ENCODE measurements at places on chromosomes 3 and 15.

DNA sequence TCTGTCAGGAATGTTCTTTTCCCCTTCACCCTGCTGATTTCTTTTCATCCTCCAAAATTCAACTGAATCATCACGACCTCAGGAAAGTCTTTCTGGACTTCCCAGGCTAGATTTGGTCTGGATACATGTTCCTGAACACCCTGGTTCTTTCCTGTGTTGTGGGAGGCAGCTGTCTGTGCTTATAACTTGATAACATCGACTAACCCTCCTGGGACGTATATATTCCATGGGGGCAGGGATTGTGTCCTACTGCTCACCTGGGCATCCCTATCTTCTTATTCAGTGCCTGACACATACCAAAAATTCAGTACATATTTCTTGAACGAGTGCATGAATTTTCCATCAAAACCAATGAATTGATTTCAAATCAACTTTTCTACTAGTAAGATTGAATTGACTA, 47.6 kb upstream of the MEF2A start:
- H3K36me3 ChIP-seq = no peaks in the 10 kb centered on the region
- no peak overlapping the region for H3K27ac ChIP-seq
- no peak for DNase-seq
- no peaks in the 10 kb centered on the region for H3K27me3 ChIP-seq

DNA sequence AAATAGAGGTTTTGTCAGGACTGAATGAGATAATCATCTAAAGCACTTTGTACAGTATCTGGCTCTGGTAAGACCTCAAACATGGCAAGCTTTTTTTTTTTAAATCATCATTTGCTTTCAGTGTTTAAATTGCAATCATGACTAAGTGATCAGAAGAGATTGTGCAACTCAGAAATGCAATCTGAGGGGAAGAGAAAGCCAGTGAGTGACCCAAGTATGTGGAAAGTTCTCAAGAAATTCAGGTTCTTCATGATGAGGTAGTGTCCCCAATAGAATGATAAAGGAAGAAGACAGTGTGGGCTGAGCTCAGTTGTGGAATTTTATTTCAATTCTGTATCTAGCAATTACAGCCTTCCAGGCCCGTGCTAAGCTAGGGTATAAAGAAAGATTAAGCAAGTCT, 132.2 kb upstream of the TBC1D5 start:
- no peaks in the 10 kb centered on the region for H3K36me3 ChIP-seq
- DNase-seq = no peak
- no peaks in the 10 kb centered on the region for H3K4me1 ChIP-seq
- no peaks in the 10 kb centered on the region for H3K27me3 ChIP-seq
- no peak overlapping the region for H3K27ac ChIP-seq
- H3K4me3 ChIP-seq = no peak overlapping the region

- H3K4me3 ChIP-seq = no peak overlapping the region
- H3K36me3 ChIP-seq = no peaks in the 10 kb centered on the region
- peak; percentile 29 for DNase-seq
- H3K27ac ChIP-seq = peak overlapping the region; percentile 38
- H3K4me1 ChIP-seq = no peaks in the 10 kb centered on the region
Observed at GRCh38 chr15:63939531-63940130, 105.9 kb upstream of the HERC1 start.

GRCh38 chr3:73604451-73604850, 20.3 kb downstream of the PDZRN3 start:
- no peak overlapping the region for H3K4me3 ChIP-seq
- peaks cover 24% of the 10 kb centered on the region for H3K36me3 ChIP-seq
- H3K27me3 ChIP-seq = no peaks in the 10 kb centered on the region
- no peak for DNase-seq

GRCh38 chr15:69853544-69853951, 244.2 kb downstream of the TLE3 start:
- no peaks in the 10 kb centered on the region for H3K36me3 ChIP-seq
- no peak overlapping the region for H3K27ac ChIP-seq

All from large intestine (tissue), 12 donors.